ENCODE measurements at places on chromosomes 11 and 22.

DNA sequence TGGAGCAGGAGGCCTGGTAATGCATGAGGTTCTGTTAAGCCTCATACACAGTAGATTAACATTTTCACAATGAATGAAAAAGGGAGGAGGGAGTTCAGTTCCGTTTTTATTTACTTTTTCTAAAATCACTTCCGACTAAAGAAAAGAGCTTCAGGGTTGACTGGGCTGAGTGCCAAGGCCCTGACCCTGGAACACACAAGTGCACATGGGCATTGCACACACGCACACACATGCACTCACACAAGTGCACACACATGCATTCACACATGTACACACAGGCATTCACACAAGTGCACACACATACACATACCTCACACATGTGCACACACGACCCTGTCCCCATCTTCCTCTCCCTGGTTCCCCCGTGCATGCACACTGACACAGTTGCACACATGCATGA is 303.3 kb downstream of the BRD1 start:
- no peak for DNase-seq

GRCh38 chr11:66462911-66463310 is 3.8 kb upstream of the PELI3 start:
- no peak for DNase-seq

DNA sequence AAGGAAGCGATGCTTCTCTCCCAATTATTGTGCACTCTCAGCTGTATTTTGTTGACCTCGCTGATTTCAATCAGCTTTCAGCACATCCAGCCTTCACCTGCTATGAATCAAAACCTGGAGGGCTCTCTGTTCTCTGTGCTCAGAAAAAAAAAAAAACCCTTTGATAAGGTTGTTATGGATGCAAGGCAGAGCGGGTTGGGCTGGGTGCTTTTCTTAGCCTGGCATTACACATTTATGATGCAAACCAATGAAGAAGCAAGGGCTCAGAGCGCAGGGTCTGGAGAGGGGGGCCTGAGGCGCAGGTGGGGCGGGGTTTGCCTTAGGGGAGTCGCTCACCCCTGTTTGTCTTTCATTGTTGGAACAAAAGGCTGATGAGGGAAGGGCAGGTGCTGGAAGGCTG is 86.0 kb upstream of the CADM1 start:
- peak; percentile 21 for DNase-seq

DNA sequence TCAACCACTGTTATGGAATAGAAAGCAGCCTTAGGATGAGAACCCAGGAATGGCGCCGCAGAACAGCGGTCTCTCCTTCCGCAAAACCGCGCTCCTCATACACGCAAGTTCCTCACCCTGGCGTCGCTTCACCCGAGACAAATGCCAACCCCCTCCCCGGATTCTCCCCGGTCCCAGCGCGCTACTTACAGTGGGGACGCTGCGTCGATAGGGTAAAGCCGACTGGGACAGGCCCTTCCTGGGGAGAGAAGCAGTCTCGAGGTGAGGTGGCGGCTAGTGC is 287 bp downstream of the RPS13 start:
- DNase-seq = no peak

- DNase-seq = no peak
These were observed 68.6 kb downstream of the SOX6 start for GRCh38 chr11:16287630-16288280.

DNA sequence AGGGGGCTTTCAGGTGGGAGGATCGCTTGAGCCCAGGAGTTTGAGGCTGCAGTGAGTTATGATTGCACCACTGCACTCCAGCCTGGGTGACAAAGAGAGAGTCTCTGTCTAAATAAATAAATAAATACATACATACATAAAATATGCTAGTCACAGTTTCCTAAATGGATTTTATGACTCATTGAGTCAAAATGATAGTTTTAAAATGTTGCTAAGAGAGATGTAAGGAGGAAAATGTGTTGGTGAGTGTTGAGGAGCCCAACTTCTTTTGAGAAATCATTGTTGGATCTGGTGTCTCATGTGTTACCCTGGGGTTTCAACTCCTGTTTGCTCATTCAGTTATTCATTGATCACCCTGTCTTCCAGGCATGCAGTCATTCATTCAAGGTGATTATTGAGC is 21.0 kb downstream of the PARVB start:
- DNase-seq = no peak

- peak; percentile 47 for DNase-seq
These were observed 736.0 kb upstream of the CCDC90B start for GRCh38 chr11:84022201-84022600.

DNA sequence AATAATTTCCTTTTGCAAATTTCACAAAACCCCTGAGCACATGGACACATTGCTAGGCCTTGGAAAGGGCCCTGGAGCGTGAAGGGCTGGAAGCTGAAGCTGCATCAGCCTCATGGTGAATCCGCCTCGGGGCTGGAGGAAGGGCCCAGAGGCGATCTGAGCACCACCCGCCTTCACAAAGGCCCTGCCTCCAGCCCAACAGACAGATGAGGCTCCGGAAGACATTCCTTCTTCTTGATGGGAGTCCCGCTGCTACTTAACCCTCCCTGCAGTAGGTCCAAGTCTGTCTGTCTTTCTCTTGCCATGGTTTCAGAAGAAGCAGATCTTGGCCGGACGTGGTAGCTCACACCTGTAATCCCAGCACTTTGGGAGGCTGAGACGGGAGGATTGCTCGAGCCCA is 16.5 kb downstream of the ARRB1 start:
- DNase-seq = no peak

- no peak for DNase-seq
These were observed 42.2 kb downstream of the P4HA3 start for GRCh38 chr11:74269161-74269811.

DNA sequence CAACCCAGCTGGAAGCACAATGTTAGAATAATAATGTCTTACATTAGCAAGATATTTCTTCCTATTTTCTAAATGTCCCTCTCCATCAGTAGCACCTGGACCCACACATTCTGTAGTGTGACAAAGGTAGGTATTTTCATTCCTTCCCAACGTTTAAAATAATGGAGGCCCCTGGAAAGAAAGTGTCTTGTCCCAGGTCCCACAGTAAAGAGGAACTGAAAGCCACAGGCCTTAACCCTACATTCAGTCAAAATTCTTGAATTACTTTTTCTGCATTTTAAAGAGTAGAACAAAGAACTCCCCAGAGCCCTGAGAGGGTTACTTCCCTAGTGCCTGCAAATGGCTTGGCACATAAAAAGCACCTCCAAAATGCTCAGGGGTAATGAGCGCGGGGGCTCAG is 26.3 kb downstream of the OPCML start:
- no peak for DNase-seq

GRCh38 chr22:49481659-49482399 is 345.8 kb downstream of the BRD1 start:
- no peak for DNase-seq

- no peak for DNase-seq
These were observed 11.3 kb upstream of the OR6X1 start for GRCh38 chr11:123765601-123766000.

- no peak for DNase-seq
These were observed 676.3 kb upstream of the ANO3 start for GRCh38 chr11:25655636-25656035.

DNA sequence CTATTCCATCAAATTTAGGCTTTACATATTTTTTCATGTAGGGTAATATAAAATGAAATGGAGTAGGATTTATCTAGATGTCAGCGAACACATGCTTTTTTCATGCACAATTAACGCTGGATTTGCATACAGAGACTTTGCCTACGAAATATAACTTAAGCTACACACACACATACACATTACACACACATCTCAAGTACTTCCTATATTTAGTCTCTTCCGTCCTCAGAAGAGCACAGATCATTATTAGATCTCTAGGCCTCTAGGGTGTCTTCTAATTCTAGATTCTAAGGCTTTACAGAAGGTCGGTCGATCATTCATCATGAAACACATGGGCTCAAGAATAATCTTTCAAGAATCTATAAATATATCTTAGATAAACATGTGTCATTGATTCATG is 3.8 kb upstream of the MS4A13 start:
- DNase-seq = no peak

DNA sequence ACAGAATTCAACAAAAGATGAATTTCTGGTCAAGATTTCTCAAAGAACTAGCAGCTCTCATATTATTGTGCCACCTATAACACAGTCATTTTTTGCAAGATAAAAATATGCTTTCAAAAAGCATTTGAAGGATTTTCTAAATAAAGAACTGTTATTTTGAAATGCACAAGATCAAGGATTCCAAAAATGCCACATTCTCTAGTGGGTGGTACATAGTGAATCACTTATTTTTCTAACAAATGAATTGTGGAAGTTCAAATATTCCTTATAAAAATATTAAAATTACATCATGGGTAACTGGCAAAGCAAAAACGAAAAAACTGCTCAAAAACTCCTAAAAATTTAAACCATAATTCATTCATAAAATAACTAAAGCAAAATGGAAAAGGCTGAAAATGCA is 2.1 kb downstream of the RNF141 start:
- DNase-seq = no peak

DNA sequence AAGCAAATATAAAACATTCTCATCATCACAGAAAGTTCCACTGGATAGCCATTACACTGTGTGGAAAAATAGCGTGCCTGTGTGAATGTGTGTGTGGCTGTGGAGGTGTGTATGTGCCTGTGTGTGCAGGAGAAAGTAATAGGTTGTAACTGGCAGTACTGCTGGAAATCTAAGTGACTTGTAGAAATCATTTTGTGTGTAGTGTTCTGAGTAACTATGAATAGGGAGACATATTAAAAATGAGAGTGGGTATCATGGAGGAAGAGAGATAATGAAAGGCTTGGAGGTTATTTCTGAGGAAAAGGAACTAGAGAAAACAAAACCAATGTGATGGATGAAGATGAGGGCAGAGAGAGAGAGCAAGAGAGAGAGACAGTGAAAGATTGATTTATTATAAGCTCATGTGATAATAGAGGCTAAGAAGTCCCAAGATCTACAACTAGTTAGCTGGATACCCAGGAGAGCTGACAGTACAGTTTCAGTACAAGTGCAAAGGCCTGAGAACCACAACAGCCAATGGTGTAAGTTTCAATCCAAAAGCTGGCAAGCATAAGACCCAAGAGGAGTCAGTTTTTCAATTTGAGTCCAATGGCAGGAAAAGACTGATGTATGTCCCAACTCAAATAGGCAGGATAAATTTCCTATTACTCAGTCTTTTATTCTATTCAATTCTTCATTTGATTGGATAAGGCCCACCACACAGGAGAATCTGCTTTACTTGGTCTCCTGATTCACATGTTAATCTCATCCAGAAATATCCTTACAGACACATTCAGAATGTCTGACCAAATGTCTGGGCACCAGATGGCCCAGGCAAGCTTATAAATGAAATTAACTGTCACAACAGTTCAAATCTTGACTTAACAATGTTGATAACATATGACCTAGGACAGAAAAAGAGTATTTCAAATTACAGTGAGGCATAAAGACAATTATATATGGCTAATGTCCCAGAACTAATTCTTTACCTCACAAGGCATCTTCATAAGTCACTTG is 14.9 kb downstream of the KBTBD3 start:
- DNase-seq = no peak

DNA sequence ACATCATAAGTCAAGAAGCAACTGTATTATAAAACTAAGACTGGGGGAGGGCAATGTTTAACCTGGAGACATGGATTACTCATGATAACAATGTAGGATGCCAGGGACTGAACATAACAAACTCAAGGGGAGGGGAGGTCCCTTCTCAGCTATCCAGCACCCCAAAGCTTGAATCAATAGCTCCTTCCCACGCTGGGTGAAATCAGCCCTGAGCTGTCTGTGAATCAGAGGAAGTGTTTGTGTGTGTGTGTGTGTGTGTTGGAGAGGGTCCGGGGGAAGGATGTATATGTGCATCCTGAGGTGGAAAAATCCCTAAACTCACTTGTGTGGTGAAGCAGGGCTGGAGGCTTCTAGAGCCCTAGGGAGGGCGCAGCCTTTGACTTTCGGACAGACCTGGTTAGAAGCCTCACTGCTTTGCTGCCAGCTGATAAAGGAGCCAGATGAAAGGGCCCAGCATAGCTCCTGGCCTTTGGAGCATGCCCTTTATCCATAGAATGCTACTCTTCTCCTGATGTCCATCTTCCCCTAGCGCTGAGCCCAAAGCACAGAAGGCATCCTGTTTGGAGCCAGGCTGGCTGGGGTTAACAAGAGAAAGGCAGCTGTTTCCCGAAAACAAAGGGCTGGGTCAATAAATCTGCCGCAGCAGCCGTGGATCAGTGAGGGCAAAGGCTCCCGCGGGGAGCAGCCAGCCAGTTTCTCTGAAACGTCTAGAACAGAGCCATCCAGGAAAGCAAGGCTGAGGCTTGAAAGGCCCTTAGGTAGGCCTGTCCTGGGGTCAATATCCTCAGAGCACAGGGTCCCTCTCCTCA is 35.8 kb downstream of the TNKS1BP1 start:
- DNase-seq = peak; percentile 46

- DNase-seq = no peak
These were observed 276.9 kb downstream of the FAM76B start for GRCh38 chr11:95512682-95513081.

GRCh38 chr22:22201185-22201929 is 43.2 kb upstream of the VPREB1 start:
- peak; percentile 51 for DNase-seq

- no peak for DNase-seq
These were observed 25.7 kb upstream of the SCGB1A1 start for GRCh38 chr11:62393061-62393611.

DNA sequence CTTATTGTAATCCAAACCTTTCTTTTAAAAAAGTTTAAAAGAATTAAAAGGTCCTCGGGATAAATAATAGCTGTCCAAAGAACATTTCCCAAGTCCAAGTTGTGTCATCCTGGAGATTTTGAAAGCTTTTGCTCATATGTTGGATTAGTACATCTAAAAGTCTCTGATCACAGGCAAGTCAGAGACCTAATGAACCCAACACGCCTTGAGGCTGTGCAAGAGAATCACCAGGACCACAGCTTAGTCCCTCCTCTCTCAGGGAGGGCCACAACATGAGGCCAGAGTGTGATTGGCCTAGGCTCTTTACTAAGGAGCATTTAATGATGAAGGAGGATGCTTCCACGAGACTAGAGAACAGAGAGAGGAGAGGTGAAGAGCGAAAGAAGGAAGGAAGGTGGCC is 98.7 kb upstream of the OR5AK2 start:
- DNase-seq = no peak

DNA sequence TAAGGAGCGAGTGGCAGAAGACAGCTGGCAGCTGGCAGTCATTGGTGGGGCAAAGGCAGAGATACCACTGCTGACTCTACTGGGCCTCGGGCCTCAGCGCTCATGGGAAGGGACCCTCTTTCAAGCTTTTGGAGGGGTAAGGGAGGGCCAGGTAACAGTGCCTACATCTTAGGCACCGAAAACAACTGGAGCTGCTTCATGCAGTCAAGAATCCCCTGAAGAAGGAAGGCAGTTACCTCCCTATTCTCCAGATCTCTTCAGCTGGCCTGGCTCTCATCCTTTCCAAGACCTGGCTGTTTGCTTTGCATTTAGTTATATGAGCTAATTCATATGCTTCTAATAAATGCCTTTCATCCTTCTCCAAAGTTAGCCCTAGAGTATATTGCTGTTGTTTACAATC is 15.8 kb upstream of the ZNF74 start:
- no peak for DNase-seq
